ENCODE measurements at places on chromosomes 11 and 22. TPM values are rescaled to one million over a fixed set of nuclear protein-coding genes. Genes with fewer than 3 reads are reported as not detected.

DNA sequence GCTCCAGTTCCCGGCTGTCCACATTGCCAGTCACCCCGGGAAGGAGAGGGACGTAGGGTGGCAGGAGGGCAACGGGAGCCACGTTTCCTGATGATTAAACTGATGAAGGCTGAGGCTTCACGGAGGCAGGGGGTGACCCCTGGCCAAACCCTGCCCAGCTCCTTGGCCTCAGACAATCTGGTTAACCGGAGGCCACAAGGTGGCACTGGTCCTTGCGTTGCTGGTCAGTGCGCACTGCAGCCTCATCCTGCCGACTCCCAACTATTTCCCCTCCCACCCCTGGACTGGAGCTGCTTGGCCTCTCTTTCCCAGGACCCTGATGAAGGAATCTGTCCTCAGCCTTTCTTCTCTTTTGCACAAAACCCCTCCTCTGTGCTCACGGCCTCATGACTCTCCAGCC lies 75.3 kb downstream of the PDE2A start:
- DNase-seq = no peak

DNA sequence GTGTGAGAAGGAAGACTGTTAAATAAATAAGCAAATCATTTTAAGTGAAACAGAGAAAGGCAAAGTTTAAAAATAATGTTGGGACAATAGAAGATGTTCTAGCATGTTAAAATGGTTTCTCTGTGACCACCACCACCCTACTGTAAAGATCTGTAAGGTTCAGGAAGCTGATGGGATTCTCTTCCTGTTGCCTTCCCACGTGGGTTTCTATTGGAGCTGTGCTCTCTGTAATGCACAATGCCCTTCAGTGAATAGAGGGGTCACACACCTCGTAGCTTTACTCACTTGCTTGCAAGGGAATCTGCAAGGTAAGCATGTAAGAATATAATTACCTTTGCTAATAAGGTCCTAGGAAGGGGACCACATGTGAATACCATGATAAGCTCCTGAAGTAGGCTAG lies 170.5 kb downstream of the CASP12 start:
- no peak for DNase-seq

- no peak for DNase-seq
These were observed 205.5 kb downstream of the CTTN start for GRCh38 chr11:70603756-70604211.

The F2 gene
- total RNA-seq = not detected

DNA sequence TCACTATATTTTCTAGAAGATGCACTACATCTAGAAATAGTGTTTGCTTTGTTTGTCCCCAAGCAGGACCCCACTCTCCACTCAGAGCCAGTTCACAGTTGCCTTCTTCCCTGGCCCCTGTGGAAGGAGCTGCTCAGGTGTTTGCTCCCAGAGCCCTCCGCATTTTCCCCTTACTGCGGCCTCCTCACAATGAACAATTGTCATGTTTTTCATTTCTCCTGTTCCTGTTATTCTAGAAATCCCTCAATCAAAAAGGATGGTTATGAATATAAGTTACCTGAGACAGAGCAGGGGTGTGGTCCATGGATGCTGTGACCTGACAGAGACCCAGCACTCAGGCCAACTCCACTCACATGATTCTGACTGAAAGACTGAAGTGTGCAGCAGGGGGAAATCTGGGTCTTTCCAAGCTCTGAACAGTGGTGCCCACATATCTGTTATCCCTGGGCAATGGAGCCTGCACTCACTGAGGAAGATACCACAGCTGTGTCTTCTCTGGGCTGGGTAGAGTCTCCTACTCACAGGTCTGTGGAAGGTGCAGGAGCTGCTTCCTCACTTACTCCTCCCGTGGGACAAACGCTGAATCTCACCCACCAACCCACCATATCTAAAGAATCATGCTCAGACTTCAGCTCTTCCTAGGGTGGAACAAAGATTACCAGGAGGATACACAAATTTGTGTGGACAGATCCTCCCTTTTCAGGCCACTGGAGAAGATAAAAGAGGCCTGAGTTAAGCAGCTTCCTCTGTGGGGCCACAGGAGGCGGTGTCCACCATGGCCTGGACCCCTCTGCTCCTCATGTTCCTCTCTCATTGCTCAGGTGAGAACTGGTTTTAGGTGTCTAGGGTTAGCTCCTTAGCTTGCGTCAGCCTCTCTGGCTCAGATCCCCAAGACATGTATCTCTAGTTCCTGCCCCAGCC lies 87.1 kb upstream of the TOP3B start:
- no peak for DNase-seq

DNA sequence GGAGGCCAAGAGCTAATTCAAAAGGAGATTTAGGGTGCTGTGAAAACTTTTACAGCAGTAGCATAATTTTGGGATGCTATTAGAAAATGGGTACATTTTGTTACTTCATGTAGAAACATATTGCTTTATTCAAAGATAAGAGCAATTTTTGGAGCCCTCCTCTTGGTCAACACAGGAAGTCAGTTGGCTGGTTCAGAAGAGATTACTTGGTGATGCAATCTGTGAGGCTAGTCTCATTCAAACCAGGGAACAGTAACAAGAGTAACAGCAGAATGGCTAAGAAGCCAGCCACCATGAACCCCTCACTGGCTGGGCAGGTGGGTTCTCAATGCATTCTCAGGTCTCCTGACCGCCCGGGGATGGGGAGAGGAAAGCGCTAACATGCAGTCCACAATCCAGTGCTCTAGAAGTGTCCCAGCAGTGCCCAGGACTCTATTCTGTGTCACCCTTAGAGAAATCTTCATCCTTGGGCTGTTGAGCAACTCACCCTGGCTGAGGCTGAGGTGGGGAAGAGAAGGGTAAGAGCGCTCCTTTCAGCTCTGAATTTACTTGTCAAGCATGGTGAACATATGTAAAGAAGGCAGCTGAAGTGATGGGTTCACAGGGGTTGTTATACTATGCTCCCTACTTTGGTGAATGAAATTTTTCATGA lies 262.2 kb upstream of the UBASH3B start:
- no peak for DNase-seq

DNA sequence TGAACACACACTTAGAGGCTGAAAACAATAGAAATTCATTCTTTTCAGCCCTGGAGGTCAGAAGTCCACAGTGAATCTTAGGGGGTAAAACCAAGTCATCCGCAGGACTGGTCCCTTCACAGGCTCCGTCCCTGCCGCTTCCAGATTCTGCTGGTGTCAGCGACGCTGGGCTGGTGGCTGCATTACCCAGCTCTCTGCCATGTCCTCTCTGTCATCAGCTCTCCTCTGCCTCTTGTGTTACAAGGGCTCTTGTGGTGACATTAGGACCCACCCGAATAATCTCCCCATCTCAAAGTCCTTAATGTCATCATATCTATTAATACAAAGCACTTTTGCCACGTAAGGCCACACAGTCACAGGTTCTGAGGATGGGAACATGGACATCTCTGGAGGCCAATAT lies 47.7 kb upstream of the ANO1 start:
- no peak for DNase-seq

DNA sequence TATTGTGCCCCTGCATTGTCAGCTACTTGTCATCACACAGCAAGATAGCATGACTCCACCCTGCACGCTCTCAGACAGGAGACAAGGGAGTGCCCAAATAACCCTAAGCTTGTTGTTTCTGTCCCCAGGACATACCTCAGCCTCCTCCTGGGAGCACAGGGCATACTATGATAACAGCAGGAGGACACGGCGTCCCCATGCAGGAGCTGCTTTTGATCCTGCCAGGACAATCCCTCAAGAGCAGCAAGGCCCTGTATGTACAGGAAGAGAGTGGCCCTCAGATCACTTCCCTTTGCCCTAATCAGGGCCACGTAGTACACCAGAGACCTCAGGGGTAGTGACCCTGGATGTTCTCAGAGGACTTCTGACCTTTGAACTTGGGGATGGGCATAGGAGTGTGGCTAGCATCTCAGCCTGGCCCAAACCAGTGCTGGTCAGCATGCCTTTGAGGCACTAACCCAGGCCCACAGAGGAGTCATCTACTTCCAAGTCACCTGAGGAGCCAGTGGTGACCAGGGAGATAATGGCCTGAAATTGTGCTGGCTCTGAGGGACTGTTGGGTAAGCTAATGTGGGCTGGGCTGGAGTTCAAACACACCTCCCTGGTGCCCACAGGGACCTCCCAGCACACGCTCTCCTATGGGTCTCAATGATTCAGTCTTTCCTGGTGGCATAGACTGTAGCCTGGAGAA lies 9.2 kb downstream of the APOA4 start:
- no peak for DNase-seq

DNA sequence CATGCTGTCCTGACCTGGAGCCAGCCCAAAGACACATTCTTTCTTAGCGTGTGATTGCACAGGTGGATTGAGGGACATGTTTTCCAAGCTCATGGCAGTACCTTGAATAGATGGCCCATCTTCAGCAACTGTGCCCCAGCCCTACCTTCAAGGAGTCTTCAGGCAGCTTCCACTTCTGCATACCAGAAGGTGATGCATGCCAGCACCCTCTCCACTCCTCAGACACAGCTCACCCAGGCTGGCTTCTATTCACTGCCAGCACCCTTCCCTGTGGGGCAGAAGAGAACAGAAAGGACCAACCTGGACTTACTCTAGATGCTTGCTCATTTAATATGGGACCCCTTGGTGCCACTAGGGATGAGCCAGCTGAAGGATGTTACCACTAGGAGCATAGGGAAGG lies 466.4 kb upstream of the ISX start:
- no peak for DNase-seq

The KIRREL3 gene
- total RNA-seq = not detected

The OR56A1 gene
- not detected for total RNA-seq

GRCh38 chr22:40001800-40002577 lies 7.2 kb downstream of the FAM83F start:
- DNase-seq = no peak

DNA sequence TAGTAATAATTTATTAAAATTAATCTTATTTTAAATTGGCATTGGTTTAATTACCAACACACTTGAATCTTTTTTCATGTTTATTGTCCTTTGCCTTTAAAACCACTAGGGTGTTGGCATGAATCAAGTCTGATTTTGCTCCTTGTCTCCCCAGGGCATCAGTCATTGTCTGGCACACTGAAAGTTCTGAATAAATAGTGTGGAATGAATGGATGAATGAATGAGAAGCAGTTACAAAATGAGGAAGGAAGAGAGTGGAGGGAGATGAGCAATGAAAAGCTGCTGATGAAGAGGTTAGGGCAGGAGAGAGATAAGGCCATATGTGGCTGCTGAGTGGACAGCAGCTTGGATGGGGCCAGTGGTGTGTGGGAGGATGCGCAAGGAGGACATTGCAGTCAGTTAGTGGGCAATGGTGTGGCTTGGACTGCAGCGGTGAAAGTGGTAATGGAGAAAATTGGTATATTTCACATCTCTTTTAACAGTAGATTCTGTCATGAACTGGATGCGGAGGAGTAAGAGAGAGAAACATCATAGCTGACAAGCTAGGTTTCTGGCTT lies 132.0 kb downstream of the SPON1 start:
- no peak for DNase-seq

DNA sequence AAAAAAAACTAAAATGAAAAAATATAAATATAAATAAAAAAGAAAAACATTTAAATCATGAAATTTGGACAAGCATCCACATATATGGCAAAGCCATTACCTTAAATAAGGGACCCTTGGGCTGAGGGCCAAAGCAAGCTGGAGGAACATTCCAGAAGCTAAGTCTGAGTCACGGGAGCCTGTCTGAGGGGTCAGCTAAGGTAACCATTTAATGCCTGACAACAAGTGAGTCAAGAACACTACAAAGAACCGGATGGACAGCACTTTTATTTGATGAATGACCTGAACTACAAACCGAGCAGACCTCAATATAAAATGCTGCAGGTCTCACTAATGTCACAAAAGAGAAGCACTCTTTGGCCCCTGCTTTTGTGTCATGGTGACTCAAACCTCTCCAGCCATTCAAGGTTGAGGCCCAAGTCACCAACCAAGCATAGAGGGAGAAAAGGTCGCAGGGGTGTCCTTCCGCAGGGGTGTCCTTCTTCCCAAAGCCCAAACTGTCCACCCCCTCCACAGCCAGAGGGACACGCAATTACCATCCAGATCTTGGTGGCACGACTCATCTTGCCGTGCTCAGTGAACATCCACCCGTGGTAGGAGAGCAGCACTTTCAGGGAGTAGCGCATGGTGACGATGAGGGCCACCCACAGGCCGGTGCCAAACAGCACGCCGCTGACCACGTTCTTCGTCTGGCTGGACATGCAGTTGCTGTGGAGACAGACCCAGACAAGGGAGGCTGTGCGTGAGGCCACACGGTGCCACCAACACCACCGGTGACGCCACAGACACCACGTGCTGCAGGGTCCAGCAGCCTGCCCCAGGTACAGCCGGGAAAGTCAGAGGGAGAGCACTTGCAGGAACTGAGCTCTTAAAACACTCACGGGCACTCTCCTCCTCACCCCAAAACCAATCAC lies 34.5 kb downstream of the CPT1A start:
- no peak for DNase-seq

GRCh38 chr22:30782613-30783012 lies 87.9 kb downstream of the OSBP2 start:
- DNase-seq = no peak

- DNase-seq = no peak
These were observed 44.9 kb upstream of the ETS1 start for GRCh38 chr11:128632141-128632791.

The KCNK4 gene
- total RNA-seq = not detected

The MUC2 gene
- not detected for total RNA-seq

- no peak for DNase-seq
These were observed 991.7 kb downstream of the OPCML start for GRCh38 chr11:132540581-132540980.

GRCh38 chr22:36374603-36375024 lies 13.2 kb downstream of the MYH9 start:
- peak; percentile 51 for DNase-seq

The IRAG1 gene
- not detected for total RNA-seq

DNA sequence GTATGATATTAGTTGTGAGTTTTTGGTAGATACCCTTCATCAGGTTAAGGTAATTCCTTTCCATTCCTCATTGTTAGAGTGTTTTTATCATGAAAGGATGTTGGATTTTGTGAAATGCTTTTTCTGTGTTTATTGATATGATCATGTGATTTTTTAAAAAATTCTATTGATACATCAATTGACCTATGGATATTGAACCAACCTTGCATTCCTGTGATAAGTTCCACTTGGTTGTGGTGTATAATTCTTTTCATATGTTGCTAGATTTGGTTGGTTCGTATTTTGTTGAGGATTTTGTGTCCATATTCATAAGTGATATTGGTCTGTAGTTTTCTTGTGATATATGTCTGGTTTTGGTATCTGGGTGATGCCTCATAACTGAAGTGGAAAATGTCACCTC lies 6.7 kb downstream of the ANKRD13D start:
- DNase-seq = peak; percentile 40

The FXYD6 gene
- total RNA-seq = not detected

The KBTBD4 gene
- 23.7 TPM for total RNA-seq

The ALX4 gene
- not detected for total RNA-seq

GRCh38 chr22:50305923-50306566 lies 1.4 kb downstream of the PLXNB2 start:
- no peak for DNase-seq

The RAPSN gene
- total RNA-seq = 1.7 TPM

GRCh38 chr11:74929431-74930363 lies 19.2 kb downstream of the XRRA1 start:
- DNase-seq = peak; percentile 90

DNA sequence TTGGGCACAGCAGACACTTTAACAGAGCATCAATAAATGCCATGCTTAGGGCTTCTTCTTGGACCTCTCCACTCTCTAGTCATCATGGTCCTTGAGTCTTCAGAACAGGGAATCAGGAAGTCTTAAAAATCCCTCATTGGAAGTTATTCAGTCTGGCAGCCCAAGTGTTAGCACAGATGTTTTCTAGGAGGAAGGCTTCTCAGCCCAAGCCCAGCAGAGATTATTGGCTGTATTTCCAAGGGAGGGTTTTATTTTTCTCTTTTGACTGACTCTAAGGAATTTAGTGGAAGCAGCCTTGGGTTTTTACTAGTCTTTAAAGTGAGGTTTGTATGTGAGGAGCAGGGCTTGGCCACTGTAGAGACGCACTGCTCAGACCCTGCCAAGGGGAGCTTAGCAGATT lies 41.9 kb downstream of the CEP164 start:
- no peak for DNase-seq
